ENCODE measurements at places on chromosomes 2 and 18.

- no peak for DNase-seq
These were observed 73.5 kb downstream of the ANTXR1 start for GRCh38 chr2:69086466-69086865.

GRCh38 chr2:61632276-61633169 lies 94.4 kb upstream of the XPO1 start:
- DNase-seq, result no peak

- DNase-seq, result no peak
These were observed 1188.2 kb upstream of the FAM98A start for GRCh38 chr2:34787341-34787740.

DNA sequence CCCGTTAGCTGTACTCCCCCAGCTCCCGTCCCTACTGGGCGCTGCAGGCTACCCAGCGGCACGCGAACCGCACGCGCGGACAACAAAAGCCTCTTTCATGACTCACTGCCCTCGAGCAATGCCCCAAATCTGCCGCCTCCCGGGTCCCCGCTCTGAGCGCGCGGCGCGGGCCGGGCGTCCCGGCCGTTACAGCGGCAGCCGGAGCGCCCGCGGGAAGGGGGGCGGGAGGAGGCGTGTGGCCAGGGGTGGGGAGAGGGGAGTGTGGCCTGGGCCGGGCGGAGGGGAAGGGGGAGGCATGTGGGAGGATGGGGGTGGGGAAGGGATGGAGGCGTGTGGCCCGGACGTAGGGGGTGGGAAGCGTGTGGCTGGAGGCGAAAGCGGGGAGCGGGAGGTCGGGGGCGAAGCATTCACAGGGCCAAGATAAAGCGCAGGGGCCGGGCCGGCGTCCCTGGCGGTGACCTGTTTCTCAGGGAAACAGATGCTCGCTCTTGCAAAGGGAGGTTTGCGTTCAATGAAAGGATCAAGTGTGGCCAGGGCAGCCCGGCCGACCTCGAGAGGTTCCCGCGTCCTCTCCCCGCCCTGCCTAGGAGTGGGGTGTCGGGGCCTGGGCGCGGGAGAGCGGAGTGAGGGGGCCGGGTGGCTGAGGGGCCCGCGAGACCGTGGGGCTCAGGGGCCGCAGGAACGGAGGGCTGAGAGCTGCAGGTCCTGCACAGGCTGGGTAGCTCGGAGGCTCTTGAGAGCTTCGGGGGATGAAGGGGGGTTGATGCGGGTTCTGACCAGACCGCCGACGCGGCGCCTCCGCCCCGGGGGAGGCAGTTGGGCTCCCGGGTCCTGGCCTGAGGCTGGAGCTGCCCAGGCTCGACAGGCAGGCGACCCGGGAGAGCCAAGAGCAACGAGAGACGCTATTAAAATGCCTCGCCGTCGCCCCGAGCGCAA lies 3.5 kb upstream of the NEUROD1 start:
- DNase-seq, result no peak

GRCh38 chr18:12041561-12041960 lies 52.1 kb upstream of the ANKRD62 start:
- DNase-seq, result no peak

GRCh38 chr2:103386872-103387271 lies 625.0 kb downstream of the TMEM182 start:
- DNase-seq, result no peak

- no peak for DNase-seq
These were observed 63.9 kb downstream of the AOX1 start for GRCh38 chr2:200649724-200650123.

DNA sequence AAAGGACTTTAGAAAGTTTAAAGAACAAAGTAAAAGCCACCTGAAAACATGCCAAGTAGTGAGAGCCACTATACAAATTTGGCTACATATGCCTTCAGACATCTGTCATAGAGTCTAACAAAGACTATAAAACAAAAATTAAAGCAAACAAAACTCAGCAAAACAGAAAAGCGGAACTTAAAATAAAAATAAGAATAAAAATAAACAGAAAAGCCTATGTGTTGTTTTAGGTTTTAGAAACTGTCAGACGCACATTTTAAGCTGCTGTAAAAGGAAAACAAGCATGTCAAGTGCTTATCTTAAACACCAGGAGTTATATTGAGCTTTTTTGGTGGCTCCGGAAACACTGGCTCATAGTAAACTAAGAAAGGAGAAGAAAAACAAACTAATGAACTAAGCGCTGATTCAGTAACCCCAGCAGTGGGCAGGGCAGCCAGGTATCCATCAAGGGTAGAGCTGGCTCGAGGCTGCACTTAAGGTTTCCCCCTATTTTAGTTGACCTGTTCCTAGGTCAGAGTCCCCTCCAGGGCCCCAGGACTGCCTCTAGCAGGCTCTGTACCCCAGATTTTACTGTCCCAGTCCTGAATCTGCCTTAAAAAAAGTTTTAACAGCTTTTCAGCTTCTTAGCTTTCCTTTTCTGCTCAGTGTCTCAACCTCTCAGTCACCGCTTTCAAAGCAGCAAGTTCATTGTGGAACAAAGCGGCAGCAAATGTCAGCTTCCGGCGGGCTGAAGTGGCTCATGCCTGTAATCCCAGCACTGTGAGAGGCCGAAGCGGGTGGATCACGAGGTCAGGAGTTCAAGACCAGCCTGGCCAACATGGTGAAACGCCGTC lies 15.4 kb upstream of the RMC1 start:
- DNase-seq, result no peak

GRCh38 chr2:24749069-24749691 lies 44.0 kb downstream of the PTRHD1 start:
- no peak for DNase-seq

DNA sequence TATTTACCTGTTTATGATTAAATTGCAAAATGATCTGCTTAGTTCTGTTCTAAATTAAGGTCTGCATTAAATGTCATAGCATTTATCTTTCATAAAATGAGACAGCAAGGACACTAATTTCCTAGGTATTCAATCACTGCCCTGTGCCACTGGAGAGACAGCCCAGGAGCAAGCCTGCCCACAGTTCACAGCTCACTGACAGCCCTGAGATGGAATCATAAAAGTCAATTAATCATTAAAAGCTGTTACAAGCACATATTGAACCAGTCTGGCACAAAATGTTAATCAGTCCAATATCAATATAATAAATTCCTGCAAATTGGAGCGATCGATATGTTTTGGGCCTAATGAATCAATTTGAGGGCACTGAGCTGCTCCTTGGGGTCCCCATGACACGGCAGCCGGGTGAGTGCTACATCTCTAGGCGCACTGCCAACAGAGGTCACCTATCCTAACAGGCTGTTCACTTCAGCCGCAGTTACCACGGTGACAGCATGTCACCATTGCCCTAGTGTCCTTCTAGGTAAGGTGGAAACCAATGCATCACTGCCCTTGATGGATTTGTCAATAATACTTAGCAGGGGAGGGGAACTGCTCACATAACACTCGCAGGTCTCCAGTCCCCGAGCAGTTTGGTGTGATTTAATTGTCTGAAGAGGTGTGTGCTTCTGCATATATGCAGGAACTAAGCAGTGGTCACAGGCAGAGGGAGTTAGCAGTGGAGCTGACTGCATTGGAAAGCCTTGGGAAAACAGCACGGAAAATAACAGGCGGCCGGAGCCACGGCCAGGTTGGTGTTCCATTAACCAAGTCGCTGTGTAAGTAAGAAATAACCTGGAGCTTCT lies 47.3 kb downstream of the POU3F3 start:
- no peak for DNase-seq

GRCh38 chr2:227460070-227460485 lies 11.9 kb upstream of the AGFG1 start:
- DNase-seq, result peak; percentile 70

GRCh38 chr2:229582151-229582550 lies 132.2 kb downstream of the DNER start:
- DNase-seq, result no peak

- DNase-seq, result no peak
These were observed 12.8 kb downstream of the STK39 start for GRCh38 chr2:168234407-168235085.

GRCh38 chr18:6569813-6570212 lies 155.1 kb upstream of the L3MBTL4 start:
- no peak for DNase-seq

DNA sequence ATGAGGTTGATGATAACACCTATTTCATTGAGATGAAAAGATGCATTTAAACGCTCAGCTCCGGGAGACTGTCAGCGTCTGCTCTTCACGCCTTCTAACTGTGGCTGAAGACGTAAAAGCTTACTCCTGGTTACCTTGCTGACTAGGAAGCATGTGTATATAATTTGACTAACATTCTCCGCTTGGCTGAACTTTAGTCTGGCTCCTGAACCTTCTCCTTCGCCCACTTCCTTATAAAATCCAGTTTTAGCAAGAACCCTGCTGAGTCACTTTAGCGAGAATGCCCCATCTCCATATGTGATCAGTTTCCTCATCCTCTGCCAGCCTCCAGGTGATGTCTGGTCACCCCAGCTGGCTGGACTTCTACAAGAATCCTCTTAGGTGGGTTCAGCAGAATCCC lies 12.7 kb upstream of the CREG2 start:
- no peak for DNase-seq

DNA sequence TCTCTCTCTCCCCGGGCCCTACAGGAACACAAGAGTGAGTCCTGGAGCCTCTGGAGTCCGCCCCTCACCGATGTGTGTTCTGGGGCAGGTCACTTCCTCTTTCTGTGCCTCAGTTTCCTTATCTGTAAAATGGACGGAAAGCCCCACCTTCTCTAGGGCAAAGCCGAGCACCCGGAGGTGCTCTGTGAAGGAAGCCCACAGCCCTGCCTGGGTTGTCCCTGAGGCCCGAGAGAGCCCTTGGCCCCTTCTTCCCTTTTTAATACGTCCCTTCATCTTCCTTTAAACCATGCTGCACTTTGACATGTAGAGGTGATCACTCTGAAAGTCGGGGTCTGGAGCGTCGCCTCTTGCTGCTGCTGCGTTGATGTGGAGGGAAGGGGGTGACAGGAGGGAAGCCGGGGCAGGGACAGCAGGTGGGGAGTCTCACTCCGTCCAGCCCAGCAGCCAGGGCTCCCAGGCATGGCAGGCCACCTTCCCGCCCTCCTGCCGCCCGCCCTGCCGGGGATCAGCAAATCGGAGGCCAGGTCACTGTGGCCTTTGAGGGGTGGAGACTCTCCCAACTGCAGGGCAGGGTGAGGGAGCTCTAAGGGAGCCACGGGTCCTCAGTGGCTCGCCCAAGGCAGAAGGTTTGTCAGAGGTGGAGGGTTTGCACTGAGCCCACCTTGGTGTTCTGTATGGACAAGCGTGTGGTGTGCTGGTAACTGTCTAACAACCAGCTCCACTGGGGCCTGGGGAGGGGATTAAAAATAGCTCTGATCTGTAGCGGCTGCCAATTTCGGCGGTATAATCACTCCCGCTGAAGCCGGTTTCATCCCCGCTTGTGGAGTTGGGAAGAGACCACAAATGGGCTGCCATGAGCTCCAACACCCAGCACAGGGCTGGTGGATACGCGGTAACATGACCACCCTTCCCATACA lies 135.9 kb upstream of the ID2 start:
- no peak for DNase-seq

DNA sequence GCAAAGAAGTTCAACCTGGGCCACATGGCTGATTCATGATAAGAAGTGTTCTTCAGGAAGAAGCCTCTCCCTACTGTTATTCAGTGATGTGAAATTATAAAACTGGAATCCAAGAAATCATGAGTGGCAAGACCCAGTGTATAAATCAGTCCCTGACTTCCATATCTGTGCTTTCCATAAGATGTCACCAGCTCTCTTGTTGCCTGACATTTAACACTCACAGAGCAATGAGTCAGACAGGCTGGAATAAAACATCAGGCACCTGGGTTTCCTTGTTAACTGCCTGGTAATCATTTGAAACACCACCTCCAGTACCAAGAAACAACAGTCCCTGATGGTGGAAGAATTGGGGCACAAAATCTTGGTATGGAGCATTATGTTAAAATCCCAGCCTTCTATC lies 76.1 kb downstream of the SCG2 start:
- no peak for DNase-seq

GRCh38 chr2:5453220-5454050 lies 238.7 kb upstream of the SOX11 start:
- no peak for DNase-seq

DNA sequence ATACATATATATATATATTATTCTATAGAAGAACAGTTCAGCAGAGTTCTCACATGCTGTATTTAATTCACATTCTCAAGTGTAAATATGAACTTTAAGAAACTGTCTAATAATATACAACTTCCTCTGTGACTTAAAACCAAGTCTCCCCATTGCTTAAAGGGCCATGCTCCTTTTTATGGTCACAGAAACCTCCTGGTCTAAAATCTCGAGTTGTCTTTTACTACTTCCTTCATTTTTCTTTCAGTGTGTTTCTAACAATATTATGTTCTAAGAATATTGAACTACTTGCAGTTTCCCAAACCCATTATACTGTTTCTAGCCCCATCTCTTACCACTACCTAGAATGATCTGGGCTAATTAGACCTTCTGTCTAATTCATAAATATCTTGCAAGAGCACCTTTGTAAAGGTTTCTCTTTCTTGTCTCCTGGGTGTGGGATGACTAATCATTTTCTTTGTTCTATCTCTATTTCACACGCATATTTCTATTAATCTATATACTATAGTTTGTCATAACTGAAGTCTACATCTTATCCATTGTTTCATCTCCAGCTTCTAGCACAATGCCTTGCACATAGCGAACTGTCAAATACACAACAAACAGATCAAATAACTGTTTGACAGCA lies 48.8 kb downstream of the ERBB4 start:
- no peak for DNase-seq

GRCh38 chr2:106833256-106833655 lies 52.7 kb downstream of the ST6GAL2 start:
- DNase-seq, result no peak

DNA sequence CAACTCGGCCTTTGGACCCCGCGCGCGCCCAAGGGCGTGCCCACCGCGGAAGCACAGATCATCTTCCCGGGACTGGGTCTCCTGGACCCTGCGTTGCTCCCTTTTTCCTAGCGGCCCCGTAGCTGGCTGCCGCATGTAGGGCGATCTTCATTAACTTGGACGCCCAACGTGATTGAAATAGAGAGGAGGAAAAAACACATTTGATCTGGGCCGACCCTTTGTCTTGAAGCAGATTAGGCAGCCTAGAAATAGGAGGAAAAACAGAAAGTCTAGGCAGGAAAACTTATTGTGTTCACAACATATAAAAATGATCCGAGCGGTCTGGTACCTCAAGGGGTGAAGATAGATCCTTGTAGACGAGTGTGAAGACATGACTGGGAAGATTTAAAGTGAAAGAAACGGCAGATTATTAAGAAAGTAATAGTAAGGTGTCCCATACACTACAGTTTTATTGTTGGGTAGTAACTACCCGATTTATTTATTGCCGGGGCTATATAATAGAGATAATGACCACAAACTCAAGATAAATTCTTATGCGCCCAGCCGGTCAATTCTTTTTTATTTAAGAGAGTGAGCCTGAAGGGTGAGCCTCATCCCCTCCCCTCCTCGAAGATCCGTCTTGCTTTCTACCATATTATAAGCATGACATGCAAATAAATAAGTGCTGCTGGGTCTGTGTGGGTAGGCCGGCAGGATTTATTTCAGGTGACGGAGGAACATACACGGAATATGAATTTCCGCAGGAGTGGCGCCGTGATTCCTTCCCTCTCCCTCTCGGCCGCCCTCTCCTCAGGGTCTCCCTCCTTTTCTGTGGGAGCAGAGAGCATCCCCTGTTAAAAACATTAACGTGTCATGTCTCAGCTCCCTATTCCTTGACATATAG lies 147.4 kb downstream of the MEIS1 start:
- DNase-seq, result no peak

All from stimulated activated CD4-positive, alpha-beta T cell treated with anti-CD3 and anti-CD28 coated beads, Interleukin-15, amount 100 ng/mL, for 48 hours (primary cell).